ENCODE measurements at places on chromosomes 2 and 18.

DNA sequence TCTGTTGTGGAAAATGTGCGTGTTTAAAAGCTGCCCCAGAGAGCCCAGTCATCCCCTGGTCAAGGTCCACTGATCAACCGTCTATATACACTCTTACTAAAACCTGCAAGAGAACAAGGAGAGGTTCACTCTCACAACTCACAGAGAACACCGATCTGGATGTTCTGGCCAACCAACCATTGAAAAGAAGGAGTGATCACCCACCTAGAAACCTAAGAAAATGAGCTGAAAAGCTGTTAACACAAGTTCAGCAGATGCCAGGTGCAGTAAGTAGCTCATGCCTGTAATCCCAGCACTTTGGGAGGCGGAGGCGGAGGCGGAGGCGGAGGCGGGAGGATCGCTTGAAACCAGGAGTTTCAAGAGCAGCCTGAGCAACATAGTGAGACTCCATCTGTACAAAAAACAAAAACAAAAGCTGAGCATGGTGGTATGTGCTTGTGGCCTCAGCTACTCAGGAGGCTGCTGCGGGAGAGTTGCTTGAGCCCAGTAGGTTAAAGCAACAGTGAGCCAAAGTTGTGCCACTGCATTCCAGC lies 14.5 kb downstream of the ATG16L1 start:
- H3K4me3 ChIP-seq: no peak overlapping the region
- H3K36me3 ChIP-seq: peaks cover 66% of the 10 kb centered on the region
- H3K27ac ChIP-seq: peak overlapping the region; percentile 89
- DNase-seq: no peak

DNA sequence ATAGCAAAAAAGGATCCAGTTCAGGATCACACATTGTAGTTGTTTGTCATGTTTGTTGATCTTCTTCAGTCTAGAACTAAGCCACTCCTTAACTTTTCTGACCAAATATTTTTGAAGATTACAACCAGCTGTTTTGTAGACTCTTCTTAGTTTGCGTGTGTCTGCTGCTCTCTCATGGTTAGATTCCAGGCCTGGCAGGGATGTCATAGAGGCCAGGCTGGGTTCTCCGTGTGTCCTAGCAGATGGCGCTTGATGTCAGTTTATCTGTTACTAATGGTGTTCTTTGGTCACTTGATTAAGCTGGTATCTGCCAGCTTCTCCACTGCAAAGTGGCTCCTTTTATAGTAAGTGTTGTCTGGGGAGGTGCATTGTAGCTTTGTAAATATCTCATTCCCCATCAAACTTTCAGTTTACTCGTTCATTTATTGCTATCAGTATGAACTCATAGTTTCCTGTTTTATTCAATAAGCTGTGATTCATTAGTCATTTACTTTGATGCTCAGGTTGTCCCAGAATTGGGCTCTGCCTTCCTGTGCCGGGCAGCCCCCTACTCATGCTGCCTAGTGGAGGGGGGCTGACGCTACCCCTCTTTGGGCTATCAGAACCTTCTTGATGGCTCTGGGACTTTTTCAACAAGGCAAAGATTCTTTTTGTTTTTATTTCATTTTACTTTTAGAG lies 42.1 kb downstream of the GRHL1 start:
- H3K27ac ChIP-seq: no peak overlapping the region
- peaks cover 6% of the 10 kb centered on the region for H3K27me3 ChIP-seq
- DNase-seq: no peak
- no peaks in the 10 kb centered on the region for H3K36me3 ChIP-seq

DNA sequence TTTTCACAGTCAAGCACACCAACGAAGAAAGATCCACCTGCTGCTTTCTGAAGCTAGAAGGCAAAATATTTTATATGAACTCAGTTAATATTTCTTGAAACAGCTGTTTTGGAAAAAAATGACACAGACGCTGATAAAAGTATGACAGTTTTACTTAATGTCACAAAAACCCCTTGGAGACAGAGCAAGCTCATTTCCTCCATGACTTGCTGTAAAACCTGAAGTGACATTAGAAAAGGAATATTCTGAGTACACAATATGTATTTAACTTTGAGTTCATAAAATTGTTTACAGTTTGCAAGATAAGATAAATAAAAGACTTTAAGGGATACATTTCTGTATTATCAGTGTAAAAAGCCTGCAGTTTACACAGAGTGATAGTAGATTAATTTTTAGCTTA lies 105.4 kb downstream of the DSEL start:
- H3K4me1 ChIP-seq: no peaks in the 10 kb centered on the region
- H3K36me3 ChIP-seq: no peaks in the 10 kb centered on the region
- no peak overlapping the region for H3K27ac ChIP-seq

- H3K27me3 ChIP-seq: no peaks in the 10 kb centered on the region
- H3K4me3 ChIP-seq: no peak overlapping the region
- no peaks in the 10 kb centered on the region for H3K36me3 ChIP-seq
- H3K27ac ChIP-seq: no peak overlapping the region
- DNase-seq: no peak
Observed at GRCh38 chr18:24878289-24878688, 417.9 kb downstream of the HRH4 start.

DNA sequence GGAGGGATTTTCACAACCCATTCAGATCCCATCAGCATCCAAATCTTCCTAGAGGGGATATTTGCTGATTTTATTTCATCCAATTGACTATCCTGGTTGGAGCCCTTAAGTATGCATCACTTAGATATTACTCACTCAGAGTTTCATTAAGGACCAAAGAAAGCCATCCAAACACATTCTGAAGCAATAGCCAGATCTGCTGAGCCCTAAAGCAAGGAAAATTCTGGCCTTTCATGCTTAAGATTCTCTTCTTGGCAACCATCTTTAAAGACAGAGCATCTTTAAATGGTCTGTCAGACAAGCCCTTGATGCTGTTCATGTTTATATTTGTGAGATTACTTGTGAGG lies 40.9 kb upstream of the C1D start:
- H3K4me3 ChIP-seq: no peak overlapping the region
- H3K36me3 ChIP-seq: no peaks in the 10 kb centered on the region
- no peak overlapping the region for H3K27ac ChIP-seq
- DNase-seq: no peak
- H3K27me3 ChIP-seq: no peaks in the 10 kb centered on the region

- H3K36me3 ChIP-seq: no peaks in the 10 kb centered on the region
- no peaks in the 10 kb centered on the region for H3K4me1 ChIP-seq
- H3K27me3 ChIP-seq: no peaks in the 10 kb centered on the region
- H3K4me3 ChIP-seq: no peak overlapping the region
- no peak for DNase-seq
Observed at GRCh38 chr2:209425471-209426071, 1.7 kb downstream of the MAP2 start.

GRCh38 chr2:85704800-85705679 lies 10.9 kb downstream of the GNLY start:
- H3K27me3 ChIP-seq: peaks cover 16% of the 10 kb centered on the region
- H3K4me1 ChIP-seq: peaks cover 23% of the 10 kb centered on the region
- DNase-seq: peak; percentile 40
- no peak overlapping the region for H3K4me3 ChIP-seq
- peak overlapping the region; percentile 59 for H3K27ac ChIP-seq

- H3K27me3 ChIP-seq: no peaks in the 10 kb centered on the region
- H3K4me3 ChIP-seq: peak overlapping the region; percentile 88
- peak; percentile 18 for DNase-seq
- H3K27ac ChIP-seq: peak overlapping the region; percentile 50
Observed at GRCh38 chr2:9422321-9423099, 818 bp downstream of the ITGB1BP1 start.

DNA sequence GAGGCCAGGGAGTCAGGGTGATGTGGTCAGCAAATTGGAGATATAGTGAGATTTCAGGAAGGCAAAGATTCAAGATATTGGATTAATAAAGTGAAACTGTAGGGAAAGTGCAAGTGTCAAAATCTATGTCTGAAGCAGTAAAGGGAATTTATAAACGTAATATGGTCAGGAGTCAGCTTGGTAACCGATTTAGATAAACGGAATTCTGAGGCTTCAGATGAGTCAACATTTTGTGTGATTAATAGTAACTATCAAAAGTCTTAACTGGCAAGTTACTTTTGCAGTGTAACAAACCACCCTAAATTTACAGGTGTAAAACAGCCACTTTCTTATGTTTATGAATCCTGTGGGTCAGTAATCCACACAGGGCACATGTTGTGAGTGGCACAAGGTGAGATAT lies 10.9 kb downstream of the MTX2 start:
- no peaks in the 10 kb centered on the region for H3K36me3 ChIP-seq
- no peaks in the 10 kb centered on the region for H3K27me3 ChIP-seq
- no peak overlapping the region for H3K27ac ChIP-seq
- H3K4me1 ChIP-seq: peaks cover 10% of the 10 kb centered on the region
- DNase-seq: no peak

GRCh38 chr2:229179628-229180027 lies 91.5 kb downstream of the PID1 start:
- no peaks in the 10 kb centered on the region for H3K4me1 ChIP-seq
- no peak for DNase-seq
- H3K4me3 ChIP-seq: no peak overlapping the region
- H3K36me3 ChIP-seq: no peaks in the 10 kb centered on the region
- H3K27me3 ChIP-seq: no peaks in the 10 kb centered on the region
- no peak overlapping the region for H3K27ac ChIP-seq

GRCh38 chr18:45251236-45251635 lies 364.0 kb upstream of the SLC14A2 start:
- no peak overlapping the region for H3K27ac ChIP-seq
- H3K36me3 ChIP-seq: no peaks in the 10 kb centered on the region
- H3K4me3 ChIP-seq: no peak overlapping the region
- H3K4me1 ChIP-seq: no peaks in the 10 kb centered on the region
- H3K27me3 ChIP-seq: no peaks in the 10 kb centered on the region
- no peak for DNase-seq

GRCh38 chr2:20222769-20223406 lies 2.0 kb downstream of the SDC1 start:
- no peak overlapping the region for H3K4me3 ChIP-seq
- DNase-seq: no peak
- H3K27ac ChIP-seq: no peak overlapping the region
- no peaks in the 10 kb centered on the region for H3K4me1 ChIP-seq
- H3K36me3 ChIP-seq: no peaks in the 10 kb centered on the region

- H3K36me3 ChIP-seq: no peaks in the 10 kb centered on the region
- no peaks in the 10 kb centered on the region for H3K27me3 ChIP-seq
- DNase-seq: no peak
- no peaks in the 10 kb centered on the region for H3K4me1 ChIP-seq
Observed at GRCh38 chr18:67496469-67496868, 20.1 kb downstream of the DSEL start.

- H3K27me3 ChIP-seq: no peaks in the 10 kb centered on the region
- no peak overlapping the region for H3K27ac ChIP-seq
- no peaks in the 10 kb centered on the region for H3K36me3 ChIP-seq
- H3K4me3 ChIP-seq: no peak overlapping the region
- no peaks in the 10 kb centered on the region for H3K4me1 ChIP-seq
Observed at GRCh38 chr2:190271783-190272456, 47.7 kb downstream of the HIBCH start.

DNA sequence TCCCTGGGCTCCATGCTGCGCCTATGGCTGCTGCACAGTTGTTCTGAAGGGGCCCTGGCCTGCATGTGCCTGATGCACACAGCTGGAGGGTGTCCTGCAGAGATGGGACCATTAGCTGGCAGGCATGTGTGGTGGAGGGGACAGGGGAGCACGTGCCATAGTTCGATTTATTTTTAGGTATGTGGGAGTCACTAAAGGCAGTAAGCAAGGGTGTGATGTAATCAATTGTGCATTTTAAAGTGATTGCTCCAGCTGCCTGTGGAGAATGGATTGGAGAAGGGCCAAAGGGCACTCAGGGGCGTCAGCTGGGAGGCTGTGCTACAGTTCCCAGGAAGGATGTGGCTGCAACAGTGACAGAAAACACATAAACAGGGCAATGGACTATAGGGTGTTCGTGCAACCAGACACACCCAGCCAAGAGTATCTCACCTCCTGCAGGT lies 205.1 kb downstream of the ARL4C start:
- H3K4me1 ChIP-seq: peaks cover 84% of the 10 kb centered on the region
- peak; percentile 35 for DNase-seq
- peak overlapping the region; percentile 19 for H3K4me3 ChIP-seq
- H3K36me3 ChIP-seq: no peaks in the 10 kb centered on the region

GRCh38 chr2:11389551-11390398 lies 45.3 kb upstream of the ROCK2 start:
- no peaks in the 10 kb centered on the region for H3K36me3 ChIP-seq
- no peaks in the 10 kb centered on the region for H3K27me3 ChIP-seq
- no peak overlapping the region for H3K4me3 ChIP-seq
- no peaks in the 10 kb centered on the region for H3K4me1 ChIP-seq
- no peak overlapping the region for H3K27ac ChIP-seq
- no peak for DNase-seq

DNA sequence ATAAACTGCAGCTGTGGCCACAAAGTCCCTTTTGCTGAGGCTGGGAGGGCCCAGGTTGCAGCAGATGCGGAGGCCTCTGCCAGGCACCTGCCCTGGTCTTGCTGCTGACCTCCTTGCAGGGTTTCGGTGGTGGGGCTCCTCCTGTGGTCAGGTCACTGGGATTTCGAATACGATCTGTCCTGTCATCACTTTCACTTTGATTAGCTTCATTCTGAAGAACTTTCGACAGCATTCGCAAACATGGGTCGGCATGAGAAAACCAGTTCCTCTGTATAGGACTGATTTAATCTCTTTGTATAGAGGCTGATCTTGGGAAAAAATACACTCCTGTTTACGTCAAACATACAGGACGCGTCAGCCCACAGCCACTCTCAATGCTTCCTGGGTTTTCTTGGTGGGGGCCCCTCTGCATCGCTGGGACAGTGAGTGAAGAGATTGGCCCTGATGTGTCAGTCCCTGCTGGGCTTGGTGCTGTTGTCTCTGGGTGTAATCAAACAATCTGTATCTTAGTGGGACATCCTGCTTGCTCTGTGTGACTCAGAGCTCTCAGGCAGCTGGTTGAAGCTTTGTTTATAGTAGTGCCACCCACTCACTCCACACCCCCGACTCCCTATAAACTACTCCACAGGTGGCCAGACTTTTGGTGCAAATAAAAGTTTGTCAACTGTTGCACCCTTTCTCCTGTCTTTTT lies 209.4 kb upstream of the CXCR4 start:
- H3K36me3 ChIP-seq: no peaks in the 10 kb centered on the region
- no peaks in the 10 kb centered on the region for H3K27me3 ChIP-seq
- H3K4me1 ChIP-seq: peaks cover 29% of the 10 kb centered on the region
- H3K27ac ChIP-seq: peak overlapping the region; percentile 97

GRCh38 chr18:68056936-68057335 lies 540.4 kb upstream of the DSEL start:
- no peak overlapping the region for H3K27ac ChIP-seq
- no peak for DNase-seq
- H3K36me3 ChIP-seq: no peaks in the 10 kb centered on the region
- no peaks in the 10 kb centered on the region for H3K4me1 ChIP-seq
- H3K27me3 ChIP-seq: no peaks in the 10 kb centered on the region
- no peak overlapping the region for H3K4me3 ChIP-seq

DNA sequence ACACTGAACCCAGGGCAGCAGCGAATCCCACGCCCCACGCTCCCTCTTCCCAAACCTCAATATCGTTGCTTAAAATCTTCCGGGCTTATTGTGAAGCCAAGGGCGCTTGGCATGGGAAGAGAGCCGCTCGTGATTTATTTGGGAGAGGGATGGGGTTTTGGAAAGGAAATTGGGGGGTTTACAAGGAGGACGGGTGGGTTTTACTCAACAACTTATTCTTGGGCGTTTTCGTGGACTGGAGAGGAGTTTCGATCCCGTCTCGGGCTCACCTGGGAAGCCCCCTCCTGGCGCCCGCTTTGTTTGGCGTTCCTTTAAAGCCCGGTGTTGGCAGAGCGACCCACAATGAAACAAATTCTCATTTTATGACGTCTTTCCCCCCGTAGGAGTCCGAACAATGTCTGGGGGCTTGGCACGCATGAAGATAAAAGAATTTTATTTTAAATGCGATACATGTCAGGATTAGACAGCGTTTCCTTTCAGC lies 135.3 kb downstream of the INSIG2 start:
- peak overlapping the region; percentile 60 for H3K4me3 ChIP-seq
- peaks cover 17% of the 10 kb centered on the region for H3K27me3 ChIP-seq
- H3K27ac ChIP-seq: peak overlapping the region; percentile 62

Data from T-cell (primary cell).